Activated naive CD8-positive, alpha-beta T cell treated with anti-CD3 and anti-CD28 coated beads, Interleukin-2, amount 10 ng/mL, durations not matched to agents 7 days and 5 days (primary cell): ENCODE measurements at places on chromosomes 12 and 14.
A peak's percentile ranks its signal among the peaks of the same experiment; 100 is the strongest.

DNA sequence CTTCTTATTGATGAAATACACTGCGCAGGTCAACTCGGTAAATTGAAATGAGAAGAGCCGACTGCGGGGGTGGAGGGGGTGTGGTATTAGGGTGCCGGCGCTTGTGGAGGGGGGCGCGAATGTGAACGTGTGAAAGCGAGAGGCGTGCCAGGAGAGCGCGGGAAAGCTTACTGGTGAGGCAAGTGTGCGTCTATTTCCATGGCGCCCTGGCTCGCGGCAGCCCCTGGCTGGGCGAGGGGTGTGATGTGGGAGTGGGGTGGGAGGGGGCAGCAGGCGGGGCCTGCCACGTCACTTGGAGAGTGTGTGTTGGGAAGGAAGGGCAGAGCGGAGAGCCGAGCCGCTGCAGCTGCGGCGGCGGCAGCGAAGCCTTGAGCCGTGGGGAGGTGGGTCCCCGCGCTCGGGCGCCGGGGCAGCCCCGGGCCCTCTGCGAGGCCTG is 88.8 kb downstream of the GALNT8 start:
- DNase-seq, result no peak

DNA sequence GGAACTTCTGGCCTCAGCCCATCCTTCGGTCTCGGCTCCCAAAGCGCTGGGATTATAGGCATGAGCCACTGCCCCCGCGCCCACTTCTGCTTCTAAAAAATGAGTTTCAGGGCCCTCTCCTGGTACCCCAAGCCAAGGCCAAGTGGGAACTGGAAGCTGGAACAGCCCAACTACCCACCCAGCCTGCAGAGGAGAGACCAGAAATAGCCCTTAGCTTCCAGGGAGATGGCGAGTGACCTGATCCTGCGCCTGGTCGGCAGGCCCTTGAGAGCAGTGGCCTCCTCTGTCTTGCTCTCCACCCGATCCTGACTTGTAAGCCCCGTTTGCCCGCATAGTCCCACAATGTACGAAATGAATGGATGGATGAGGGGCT is 31.2 kb upstream of the PLEKHG6 start:
- no peak for DNase-seq

DNA sequence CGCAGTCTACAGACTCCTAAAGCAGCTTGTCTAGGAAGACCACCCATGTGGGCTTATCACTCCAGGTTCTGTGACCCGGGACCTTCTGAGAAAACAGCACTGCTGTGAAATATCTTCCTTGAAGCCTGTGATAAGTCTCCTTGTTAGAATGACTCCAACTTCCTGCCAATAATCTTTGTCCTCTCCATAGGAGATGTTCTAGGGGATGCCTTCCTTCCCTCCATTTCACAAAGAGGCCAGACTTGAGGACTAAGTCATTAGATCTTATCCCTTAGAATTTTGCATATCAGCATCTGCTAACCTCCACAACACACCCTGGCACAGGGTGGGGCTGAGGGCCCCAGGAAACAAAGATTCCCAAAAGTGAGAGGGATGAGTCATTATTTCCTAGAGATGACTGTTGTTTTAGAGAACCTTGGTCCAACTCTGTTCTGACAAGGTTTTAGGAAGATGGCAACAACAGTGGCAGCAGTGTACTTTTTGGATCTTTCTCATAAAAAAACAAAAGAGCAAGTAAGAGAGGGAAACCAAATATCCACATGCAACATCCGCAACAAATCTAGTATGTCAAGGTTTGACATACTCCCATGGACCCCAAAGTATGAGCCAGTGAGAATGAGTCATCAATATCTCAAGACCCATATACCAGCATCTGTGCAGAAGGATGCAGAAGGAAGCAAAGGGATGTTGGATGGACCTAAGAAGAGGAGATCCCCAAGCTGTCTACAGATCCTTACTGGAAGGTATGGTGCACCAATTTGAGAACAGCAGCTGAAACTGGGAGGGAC is 6.0 kb downstream of the LTB4R start:
- no peak for DNase-seq

DNA sequence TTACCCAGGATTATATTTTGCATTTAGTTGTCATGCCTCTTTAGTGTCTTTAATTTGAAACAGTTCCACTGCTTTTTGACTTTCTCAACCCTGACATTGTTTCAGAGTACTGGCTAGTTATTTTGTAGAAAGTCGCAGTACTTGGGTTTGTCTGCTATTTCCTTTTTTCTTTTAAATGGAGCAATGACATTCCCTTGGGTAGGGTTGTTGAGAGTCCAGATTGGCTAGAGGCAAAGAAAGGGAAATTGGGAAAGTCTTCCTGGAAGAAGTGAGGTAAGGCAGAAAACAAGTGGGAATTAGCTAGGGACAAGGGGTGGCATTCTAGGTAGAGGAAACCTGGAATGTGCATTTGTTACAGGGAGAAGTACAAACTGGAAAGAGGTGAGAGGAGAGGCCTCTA is 245.9 kb downstream of the EMP1 start:
- DNase-seq, result no peak

DNA sequence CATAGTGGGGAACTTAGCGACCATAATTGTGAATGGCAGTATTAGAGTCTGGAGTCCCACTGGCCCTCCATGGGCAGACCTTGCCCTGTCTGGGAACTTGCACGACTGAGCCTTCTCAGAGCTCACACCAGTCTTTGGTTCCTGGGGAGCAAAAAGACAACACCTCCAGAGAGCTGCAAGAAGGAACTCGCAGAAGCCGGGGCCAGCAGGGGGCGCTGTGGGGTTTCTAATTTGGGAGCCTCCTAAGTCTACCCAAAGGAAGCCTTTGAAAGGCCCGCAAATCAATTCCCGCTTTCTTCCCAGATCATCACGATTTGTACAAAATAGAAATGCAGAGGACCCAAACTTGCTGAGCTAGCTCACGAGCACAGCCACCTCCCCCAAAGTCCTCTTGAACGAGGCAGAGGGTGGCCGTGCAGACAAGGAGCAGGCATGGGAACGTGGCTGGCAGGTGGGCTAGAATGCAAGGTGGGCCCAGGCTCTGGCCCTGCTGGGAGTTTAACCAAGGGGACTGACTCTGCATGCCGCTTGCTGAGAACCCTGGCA is 46.3 kb upstream of the FBXO21 start:
- DNase-seq, result peak; percentile 84

- no peak for DNase-seq
Observed at GRCh38 chr12:27604431-27604830, 80.4 kb downstream of the PPFIBP1 start.

GRCh38 chr12:52235001-52235764 is 2.1 kb downstream of the KRT7 start:
- peak; percentile 24 for DNase-seq

GRCh38 chr12:75208856-75209811 is 505 bp downstream of the KCNC2 start:
- DNase-seq, result peak; percentile 42

GRCh38 chr12:76307083-76307482 is 41.1 kb downstream of the BBS10 start:
- DNase-seq, result no peak

DNA sequence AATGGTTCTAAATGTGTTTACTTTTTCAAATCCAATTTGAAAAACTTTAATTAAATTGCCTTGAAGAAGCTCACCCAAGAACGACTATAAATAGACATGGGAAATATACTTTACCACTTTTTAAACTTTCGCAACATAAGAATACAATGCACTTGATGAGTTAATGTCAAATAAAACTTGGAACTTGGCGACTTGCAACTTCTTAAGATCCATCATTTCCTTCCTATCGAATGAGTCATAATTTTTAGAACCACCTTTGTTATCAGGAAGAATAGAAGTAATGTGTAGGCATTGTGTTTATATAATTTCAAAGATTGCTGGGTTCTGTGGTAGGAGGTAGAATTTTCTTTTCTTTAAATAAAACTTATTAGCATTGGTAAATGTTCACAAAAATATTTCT is 1417.4 kb upstream of the FLRT2 start:
- no peak for DNase-seq

DNA sequence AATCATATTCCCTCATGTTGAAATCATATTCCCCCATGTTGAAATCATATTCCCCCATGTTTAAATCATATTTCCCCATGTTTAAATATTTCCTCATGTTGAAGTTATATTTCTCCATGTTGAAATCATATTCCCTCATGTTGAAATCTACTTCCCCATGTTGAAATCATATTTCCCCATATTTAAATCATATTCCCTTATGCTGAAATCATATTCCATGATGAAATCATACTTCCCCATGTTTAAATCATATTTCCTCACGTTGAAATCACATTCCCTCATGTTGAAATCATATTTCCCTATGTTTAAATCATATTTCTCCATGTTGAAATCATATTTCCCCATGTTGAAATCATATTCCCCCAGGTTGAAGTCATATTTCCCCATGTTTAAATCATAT is 34.6 kb upstream of the ADGRD1 start:
- no peak for DNase-seq

DNA sequence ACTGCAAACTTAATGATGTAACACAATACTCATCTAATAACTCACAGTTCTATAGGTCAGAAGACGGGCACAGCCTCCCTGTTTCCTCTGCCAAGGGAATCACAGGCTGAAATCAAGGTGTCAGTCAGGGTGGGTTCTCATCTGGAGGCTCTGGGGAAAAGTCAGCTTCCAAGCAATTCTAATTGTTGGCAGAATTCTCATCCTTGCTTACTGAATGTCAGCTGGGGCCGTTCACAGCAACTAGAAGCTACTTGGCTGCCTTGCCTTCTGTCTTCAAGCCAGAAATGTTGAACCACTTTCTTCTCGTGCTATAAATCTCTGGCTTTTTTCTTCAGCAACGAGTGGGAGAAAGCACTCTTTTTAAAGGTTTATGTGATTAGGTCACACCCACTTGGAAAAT is 80.1 kb upstream of the PDZRN4 start:
- DNase-seq, result no peak

GRCh38 chr12:63958876-63959580 is 114.5 kb downstream of the SRGAP1 start:
- no peak for DNase-seq

DNA sequence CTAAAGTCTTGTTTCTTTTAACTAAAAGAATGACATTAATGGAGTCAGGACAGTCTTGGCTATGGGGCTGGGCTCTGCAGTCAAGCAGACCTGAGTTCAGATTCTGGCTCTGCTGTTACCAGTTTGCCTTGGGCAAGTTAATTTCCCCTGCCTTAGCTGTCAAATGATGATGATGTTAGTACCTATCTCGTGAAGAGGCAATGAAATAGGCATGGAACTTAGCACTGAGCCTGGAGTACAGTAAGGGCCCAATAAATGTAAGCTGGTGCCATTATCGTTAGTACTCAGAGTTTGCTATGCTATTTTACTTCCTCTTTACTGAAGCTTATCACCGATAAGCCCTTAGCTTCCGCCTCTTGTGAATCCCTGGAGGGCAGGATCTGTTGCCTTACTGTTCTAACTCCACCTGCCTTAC is 8.5 kb downstream of the FBXW8 start:
- DNase-seq, result no peak

DNA sequence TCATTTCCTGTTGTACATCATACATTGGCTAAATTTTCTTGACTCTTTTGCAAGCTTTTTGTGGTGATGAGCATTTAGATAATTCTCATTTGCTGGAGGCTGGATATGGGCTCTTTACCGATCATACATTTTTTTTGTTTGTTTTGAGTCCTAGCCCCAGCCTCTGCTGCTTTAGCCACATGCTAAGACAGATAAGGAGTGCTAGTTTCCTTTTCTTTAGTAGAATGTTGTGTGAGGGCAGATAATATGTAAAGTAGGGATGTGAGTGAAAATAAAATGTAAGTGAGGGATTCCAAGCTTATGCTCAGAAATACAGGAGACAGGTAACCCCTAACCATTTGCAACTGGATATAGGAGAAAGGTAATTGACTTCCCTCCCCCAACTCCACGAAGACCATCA is 405.7 kb downstream of the TRHDE start:
- DNase-seq, result no peak

- no peak for DNase-seq
Observed at GRCh38 chr12:107344035-107344808, 250.9 kb upstream of the CRY1 start.

DNA sequence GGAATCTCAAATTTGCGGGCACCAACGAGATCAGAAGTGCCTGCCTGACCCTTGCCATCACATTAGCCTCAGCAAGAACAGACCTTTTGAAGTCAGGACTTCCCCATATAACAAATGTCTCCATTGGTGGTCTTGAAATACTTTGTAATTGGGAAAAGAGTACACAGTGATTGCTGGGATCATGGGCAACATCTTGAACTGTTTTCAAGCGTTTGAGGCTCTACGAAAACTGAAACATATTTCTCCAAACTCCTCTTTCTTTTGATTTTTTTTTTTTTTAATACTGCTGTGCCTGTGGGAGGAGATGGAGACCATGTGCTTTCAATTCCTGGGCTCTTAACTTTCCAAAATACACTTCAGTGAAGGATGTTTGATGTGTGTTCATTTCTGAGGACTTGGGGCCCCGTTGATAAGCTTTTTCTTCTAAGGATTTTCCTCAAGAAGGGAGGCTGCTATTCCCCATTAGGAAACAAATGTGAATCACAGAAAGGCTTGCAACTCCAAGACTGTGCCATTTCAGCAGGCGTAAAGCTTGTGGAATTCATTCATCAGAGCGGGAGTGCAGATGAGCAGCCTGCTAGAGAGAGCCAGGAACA is 94.5 kb downstream of the TMEM132C start:
- DNase-seq, result no peak

GRCh38 chr12:93855261-93855660 is 178.1 kb downstream of the CRADD start:
- no peak for DNase-seq

DNA sequence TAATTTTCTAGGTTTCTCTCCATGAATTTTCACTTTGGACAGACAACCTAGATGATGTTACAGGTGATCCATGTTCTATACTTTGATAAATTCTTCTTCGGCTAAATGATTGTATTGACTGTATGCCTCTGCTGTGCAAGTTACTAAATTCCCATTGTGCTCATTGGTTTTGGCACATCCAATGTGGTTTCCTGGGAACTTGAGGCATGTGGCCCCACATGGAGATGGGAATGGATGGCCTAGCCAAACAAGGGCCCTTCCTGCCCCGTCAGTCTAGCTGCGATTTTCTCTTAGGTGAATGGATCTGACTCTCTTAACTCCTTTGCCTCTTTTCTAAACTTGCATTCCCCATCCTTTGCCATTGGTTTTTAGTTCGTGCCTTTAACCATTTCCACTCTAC is 186.2 kb downstream of the PELI2 start:
- DNase-seq, result no peak
